ENCODE measurements at places on chromosomes 5 and 9. TPM values are rescaled to one million over a fixed set of nuclear protein-coding genes. Genes with fewer than 3 reads are reported as not detected.

CFAP90 gene
- not detected for total RNA-seq

ALDOB gene
- 0.16 TPM for total RNA-seq

GRCh38 chr9:99445371-99445891, 223.3 kb downstream of the SEC61B start:
- no peak for DNase-seq

DNA sequence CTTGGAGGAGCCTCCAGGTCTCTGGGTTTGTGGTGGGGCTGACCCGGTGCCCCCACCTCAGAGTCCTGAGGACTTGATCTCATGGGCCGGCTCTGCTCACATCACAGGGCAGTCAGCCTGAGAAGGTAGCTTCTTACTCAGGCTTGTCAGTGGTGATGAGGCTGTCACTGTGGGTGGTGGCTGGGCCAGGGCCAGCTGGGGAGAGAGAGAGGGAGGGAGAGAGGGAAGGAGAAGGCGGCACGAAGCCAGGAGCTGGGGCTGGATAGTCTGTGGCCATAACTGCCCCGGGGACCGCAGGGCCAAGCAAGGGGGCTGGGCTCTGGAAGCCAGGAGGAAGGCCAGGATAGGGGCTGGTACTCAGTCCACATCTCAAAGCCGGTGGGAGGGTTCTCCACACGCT, 6.5 kb downstream of the NTNG2 start:
- DNase-seq = no peak

GRCh38 chr5:55675119-55675518, 37.0 kb downstream of the SLC38A9 start:
- no peak for DNase-seq
